Caki2 (cell line): ENCODE measurements at places on chromosomes 13 and 19.

DNA sequence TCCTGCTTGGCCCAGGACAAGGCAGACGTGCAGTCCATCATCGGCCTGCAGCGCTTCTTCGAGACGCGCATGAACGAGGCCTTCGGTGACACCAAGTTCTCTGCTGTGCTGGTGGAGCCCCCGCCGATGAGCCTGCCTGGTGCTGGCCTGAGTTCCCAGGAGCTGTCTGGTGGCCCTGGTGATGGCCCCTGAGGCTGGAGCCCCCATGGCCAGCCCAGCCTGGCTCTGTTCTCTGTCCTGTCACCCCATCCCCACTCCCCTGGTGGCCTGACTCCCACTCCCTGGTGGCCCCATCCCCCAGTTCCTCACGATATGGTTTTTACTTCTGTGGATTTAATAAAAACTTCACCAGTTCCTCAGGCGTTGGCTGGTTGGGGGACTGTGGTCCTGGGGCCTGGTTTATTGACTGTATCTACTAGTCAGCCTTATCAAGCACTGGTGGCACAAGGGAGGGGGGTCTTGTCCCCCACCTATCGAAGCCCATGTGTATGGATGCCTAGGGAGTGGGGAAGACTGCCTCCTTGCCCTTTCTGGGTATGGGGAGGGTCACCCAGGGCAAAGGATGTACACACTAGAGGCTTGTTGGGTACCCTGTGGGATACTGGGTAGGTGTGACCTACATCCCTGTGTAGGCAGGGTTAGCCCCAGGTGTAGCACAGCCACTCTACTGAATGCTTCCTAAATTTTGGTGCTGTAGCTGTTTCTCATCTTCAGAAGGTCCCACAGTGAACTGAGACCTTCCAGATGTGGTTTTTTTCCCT lies 4.4 kb downstream of the CHMP2A start:
- DNase-seq: no peak

GRCh38 chr19:30895946-30896345 lies 453.3 kb downstream of the TSHZ3 start:
- no peak for DNase-seq

DNA sequence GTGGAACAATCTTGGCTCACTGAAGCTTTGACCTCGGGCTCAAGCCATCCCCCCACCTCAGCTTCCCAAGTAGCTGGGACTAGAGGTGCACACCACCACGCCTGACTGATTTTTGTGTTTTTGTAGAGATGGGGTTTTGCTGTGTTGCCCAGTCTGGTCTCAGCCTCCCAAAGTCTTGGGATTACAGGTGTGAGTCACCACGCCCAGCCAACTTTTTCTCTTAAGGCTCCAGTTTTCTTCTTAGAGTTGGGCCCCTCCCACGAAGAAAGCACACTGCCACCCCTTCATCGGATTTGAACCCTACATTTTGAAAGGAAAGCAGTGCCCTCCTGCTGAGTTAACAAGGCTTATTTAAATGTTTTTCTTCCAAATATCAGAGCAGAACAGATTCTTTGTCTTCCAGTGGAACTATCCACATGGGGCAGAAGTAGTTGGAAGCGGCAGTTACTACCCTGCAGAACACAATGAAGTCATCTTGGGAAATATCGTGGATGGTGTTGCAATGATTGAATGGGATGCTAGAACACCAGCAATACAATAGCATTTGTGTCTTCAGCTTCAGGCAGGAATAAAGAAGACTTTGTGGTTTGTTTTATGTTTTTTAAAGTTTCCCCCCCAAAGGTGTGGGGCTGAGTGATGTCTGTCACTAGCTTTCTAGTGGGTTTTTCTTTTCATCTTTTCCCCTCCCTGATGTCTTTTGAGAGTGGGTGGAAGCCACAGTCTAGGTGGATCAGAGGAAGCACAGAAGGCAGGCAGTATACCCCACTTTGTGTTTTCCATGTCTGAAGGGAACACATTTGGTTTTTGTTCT lies 8.9 kb downstream of the ACTN4 start:
- DNase-seq: no peak

DNA sequence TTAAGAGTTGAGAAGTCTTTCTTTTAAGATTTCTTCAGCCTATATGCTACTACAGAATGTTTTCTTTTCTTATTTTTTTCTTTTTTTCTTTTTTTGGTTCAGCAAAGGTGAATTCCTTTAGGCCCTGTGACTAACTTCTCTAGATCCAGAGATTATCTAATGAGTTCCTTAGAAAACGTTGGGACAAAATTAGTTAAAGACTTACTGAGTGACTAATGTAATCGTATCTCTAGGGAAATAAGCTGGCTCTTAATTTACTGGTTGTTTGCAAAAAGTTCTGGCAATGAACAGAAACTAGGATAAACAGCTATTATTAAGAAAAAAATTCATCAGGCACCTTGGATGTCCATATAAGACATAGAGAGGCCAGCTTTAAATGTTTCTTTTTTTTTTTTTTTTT lies 30.7 kb upstream of the CSNK1A1L start:
- DNase-seq: no peak

DNA sequence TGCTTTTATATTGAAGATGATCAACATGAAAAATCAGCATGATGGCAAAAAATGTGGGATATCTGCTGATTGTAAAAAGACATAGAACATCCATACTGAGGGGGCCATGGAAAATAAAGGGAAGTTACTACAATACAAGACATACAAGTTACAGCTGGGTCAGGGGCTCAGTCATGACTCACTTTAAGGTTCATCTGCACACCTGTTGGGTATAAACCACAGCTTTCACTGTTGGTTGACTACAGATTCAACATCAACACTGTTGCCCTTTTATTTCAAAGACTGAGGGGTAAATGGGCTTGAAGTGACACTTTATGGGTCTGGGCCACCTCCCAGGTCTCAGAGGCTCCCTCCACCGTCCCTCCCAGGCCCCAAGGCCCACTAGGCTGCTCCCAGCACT lies 98.1 kb upstream of the IRS2 start:
- DNase-seq: no peak

GRCh38 chr13:87129602-87130300 lies 541.4 kb upstream of the SLITRK5 start:
- peak; percentile 54 for DNase-seq

GRCh38 chr19:47176627-47177090 lies 46.0 kb downstream of the SAE1 start:
- DNase-seq: peak; percentile 48

DNA sequence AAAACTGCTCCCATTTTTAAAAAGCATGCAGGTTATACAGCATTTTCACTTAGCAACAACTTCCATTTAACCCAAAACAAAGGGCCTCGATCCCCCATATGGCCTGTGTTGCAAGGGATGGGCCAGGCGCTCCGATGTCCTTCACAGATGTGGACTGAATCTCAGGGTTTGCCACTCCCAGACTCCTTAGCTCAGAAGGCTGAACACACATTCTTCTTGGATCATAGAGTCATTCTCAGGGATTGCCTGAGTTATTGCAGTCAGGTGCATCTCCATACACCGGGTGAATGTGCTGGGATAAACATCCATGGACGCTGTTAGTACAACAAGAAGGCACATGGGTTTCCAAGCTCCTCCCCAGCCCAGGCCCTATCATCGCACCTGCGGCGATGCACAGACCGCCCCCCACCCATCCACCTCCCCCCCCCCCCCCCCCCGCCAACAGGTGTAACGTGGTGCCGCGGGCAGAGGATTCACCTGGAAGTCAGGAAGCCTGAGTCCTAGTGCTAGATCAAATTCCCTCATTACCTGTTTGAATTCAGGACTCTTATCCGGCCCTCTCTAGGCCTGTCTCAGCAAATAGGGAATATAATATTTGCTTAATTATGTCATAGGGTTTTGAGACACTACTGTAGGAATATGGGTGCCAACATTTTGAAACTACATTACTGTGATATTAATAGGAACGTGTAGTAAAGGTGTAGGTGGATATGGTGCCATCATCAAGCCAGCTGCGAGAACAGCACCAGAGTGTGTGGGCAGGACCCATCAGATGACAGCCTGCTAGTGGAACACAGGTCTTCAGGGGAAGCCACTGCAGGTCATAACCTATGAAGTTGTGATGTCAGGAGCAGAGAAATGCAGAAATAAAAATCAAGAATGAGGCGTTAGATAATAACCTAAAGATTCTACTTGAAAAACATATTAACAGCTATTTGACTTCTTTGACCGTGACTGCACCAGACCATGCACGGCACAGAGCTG lies 110.9 kb downstream of the SACS start:
- no peak for DNase-seq

GRCh38 chr19:326871-327270 lies 17.7 kb downstream of the MIER2 start:
- no peak for DNase-seq

- no peak for DNase-seq
These were observed 451.8 kb downstream of the SUCLA2 start for GRCh38 chr13:47549219-47549752.

GRCh38 chr19:6056282-6056741 lies 54.0 kb downstream of the RFX2 start:
- DNase-seq: no peak

DNA sequence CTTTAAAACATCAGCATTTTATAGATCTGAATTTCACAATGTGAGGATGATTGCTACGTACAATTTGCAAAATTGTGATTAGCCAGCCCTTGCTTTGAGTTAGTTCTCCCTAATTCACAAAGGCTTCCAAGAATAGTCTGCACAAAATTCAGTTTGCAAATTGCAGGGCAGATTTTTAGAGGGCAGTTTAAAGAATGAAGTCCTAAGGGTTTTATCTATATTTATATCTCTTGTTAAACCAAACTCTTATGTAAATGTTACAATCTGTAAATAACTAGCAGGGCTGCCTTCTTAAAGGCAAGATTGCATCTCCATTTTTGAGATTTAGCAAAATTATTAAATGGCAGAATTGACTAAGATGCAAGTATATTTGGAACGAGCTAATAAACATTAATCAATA lies 52.8 kb upstream of the ZNF536 start:
- no peak for DNase-seq

DNA sequence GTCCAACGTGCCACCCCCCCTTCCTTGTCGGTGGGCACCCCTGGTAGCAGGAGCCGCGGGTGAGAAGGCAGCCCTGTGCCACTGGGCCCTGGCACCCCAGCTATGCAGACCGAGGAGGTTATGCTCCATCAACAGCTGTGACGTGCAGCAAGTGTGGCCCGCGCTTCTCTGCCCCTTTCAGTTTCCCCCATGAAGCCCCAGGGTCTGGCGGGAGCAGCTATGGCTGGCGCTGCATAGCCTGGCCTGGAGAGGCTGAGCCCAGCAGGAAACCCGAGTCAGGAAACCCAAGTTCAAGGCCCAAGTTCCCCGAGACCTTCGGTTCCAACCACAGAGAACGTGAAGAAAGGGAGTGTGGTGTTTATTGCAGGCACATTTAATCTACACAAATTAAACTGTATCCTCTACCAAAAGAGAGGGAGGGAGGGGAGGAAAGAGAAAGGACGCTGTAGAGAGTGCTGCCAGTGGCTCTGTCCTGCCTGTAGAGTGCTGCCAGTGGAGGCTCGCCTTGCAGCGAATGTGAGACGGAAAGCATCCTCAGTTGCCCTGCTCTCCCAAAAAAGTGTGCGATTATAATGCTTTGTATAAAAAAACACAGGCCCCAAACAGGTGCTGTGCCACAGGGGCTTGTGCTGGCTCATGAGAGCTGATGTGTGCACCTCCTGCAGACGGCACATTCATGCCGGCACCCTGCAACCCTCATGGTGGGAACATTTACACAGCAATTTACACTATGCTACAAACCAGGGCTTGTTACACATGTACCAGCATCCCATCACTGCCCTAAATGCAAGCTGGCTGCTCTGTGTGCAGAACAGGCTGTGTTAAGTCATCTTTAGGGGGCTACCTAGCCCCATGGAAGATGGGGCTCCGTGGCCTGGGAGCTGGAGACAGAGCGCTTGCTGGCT lies 16.3 kb downstream of the POP4 start:
- DNase-seq: no peak

DNA sequence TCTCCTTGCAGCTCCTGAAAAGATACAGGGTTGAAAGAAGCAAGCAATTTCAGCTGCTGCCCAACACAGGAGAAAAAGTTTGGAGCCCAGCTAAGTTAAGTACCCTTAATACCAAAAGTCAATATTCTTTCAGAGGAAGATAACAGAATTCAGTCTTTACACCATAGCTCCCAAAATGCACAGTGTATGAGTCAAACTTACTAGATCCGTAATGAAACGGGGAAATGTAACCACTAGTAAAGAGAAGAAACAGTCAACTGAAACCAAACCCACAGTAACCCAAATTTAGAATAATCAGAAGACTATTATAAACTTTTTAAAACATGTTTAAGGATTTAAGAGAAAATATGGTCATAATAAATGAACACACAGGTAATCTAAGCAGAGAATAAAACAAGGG lies 45.2 kb downstream of the SUCLA2 start:
- DNase-seq: no peak

- no peak for DNase-seq
These were observed 42.3 kb downstream of the RFX2 start for GRCh38 chr19:6067975-6068374.

- peak; percentile 38 for DNase-seq
These were observed 11.8 kb upstream of the FBN3 start for GRCh38 chr19:8161135-8161646.

GRCh38 chr19:10043286-10043927 lies 30.1 kb downstream of the RDH8 start:
- no peak for DNase-seq

DNA sequence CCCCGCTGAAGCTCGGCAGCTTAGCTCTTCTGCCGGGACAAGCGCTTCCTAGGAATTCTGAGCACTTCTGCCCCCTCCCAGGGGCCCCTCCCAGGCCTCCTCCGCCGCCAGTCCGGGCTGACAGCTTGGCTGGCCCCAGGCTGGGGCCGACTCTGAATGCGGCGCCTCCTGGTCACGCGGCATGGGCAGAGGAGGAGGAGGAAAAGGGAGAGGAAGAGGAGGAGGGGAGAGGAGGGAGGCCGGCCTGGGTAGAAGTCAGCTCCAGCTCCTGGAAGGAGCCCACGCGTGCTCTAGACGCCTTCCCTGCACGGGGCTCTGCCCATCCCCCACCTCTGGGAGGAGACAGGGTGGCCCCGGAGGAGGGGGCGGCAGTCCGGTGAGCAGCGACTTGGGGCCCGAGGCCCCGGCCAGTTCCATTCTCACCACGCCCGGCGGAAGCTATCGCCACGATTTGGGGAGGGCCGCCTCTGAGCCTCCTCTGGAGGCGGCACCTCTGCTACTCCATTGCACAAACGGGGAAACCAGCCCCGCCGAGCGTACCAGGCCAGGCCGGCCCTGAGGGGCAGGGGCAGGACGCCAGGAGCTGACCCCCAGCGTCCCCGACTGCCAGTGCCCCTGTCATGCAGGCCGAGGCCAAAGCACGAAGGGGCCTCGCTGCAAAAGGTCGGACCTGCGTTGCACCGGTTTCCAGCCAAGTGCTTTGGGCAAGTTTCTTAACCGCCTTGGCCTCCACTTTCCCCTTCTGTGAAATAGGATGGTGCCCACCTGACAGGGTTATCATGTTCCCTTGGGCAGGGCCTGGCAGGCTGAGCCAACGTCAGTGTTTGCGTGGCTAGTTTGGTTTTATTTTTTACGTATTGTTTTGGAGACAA lies 31.6 kb downstream of the CCNE1 start:
- no peak for DNase-seq

- DNase-seq: no peak
These were observed 17.2 kb upstream of the RNF17 start for GRCh38 chr13:24746618-24747247.

GRCh38 chr19:56167064-56167578 lies 8.7 kb upstream of the GALP start:
- peak; percentile 16 for DNase-seq
